MV-4-11 (cell line): ENCODE measurements at places on chromosomes 6 and 20.

DNA sequence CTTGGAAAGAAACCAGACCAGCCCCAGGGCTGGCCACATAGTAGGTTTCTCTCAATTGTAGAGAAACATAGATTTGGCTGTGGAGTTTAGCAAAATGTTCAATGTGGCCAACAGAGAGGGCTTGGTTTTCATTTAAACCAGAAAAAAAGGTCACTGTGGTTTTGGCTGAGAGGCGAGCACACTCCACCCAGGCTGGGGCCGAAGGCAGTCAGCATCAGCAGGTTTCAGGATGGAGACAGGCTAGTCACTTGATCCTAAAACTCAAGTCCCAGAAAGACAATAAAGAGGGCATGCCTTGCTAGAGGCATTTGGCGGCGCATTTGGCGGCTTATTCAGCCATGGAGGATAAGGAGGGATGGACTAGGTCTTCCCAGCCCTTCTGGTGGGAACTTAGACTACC lies 73.1 kb downstream of the PRND start:
- DNase-seq, result no peak

GRCh38 chr6:91669154-91669870 lies 1082.4 kb upstream of the MAP3K7 start:
- DNase-seq, result no peak

- no peak for DNase-seq
Measured at GRCh38 chr6:119264854-119265397, 84.6 kb downstream of the MAN1A1 start.

DNA sequence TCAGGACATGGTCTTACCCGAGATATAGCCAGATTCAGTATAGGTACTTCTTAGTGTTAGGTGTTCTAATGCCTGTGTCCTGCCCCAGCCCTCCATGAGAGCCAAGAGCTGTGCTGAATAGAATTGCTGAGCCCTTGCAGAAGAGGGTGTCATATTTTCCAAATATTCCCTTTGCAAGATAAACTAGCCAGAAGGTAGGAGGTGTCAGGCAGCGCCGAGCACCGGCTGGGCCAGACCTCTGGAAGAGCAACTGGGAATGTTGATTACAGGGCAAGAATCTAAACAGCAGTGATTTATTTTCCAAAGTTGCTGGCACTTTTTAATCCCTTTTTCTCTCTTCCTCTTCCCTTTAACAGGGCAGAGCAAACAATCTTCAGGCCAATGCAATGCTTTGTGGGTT lies 37.1 kb upstream of the EZR start:
- peak; percentile 15 for DNase-seq

GRCh38 chr6:103280417-103280816 lies 1579.3 kb downstream of the HACE1 start:
- DNase-seq, result no peak

DNA sequence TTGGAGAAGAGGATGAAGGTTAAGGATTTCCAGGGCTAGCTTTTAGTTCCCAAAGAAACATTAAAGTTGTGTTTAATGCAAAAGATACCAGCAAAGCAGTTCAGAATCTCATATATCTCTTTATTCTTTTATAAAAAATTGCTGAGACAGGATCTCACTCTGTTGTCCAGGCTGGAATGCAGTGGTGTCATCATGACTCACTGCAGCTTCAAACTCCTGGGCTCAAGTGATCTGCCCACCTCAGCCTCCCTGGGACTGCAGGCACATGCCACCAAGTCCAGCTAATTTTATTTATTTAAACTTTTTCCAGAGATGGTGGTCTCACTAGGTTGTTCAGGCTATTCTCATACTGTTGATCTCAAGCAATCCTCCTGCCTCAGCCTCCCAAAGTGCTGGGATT lies 41.1 kb upstream of the CAP2 start:
- no peak for DNase-seq

DNA sequence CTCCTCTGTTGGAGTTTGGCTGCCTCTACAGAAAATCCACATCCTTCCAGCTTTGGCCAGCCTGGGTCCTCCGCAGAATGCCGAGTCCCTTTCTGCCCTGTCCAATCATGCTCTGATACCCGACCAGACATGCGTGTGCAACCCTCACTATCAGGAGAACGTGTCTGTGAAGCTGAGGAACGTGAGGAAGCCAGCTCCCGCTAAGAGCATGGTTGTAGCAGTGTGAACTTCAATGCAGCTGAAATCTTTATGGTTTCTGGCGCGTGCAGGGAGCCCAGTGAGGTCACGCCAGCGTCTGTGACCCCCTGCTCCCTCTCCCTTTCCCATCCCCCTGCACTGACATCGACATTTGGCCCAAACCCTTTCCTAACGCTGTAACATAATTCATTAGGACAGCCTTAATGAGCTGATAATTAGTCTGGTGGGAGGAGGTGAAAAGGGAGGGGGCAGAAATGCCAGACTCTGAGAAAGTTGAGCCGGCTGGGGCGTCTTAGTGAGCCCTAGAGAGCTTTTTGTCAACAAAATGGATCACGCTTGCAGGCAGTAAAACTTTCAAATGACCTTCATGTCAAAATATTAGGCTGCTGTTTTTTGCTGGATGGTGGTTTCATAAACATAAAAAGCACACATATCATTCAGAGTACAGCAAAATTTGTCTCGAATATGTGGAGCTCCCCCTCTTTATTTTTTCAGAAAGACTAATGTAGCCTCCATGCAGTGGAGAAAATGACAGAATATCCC lies 423.3 kb downstream of the QKI start:
- no peak for DNase-seq

DNA sequence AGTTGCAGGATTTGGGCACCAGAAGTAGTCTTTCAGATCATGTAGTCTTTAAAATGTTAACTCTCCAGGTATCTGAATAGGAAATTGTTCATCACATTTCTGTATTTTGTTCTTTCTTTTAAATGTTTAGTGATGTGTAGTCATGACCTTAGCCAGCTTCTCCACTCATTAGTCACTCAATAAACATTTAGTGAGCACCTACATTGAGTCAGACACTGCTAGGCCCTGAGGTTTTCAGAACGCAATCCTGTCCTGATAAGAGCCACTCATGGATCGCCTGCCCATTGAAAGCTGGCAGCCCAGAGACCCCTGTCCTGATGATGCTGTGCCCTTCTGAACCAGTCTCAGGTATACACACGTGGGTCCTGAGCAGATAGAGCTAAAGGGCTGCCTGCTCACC lies 163.4 kb upstream of the HEY2 start:
- DNase-seq, result no peak

DNA sequence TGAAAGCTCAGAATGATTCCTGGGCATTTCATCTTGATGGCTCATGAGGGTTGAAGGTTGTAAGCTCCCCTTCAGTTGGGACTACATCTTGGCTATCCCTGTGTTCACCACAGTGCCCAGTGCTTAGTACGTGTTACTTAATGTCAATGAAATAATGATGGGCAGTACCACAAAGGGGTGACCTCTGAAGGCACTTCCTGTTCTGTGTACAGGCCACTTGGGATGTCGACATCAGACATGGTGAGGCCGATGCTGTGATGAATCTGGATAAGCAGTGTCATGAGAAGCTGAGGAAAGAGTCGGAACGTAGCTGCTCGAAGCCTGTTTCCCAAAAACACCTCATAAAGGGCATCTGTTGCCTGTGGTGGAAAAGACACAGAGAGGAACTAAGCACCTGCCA lies 27.6 kb upstream of the RBL1 start:
- DNase-seq, result peak; percentile 84

- no peak for DNase-seq
Measured at GRCh38 chr6:142320366-142320765, 18.6 kb downstream of the ADGRG6 start.

DNA sequence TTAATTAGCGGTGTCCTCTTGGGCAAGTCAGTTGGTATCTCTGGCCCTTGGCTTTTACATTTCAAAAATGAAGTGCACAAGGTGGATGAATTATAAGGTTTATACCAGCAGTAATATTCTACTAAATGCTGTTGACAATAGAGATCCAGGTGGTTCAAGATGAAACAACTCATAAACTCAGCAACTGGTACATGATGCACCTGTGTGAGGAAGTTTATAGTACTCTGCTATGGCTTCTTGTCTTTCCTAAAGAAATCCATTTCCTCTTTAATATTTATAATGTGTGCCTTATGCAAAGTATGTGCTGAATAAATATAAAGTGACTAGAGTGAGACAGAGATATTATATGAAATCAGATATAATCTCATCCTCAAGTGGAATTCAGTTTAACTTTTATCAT lies 48.5 kb downstream of the ADGRG6 start:
- DNase-seq, result no peak

- no peak for DNase-seq
Measured at GRCh38 chr20:23407781-23408464, 13.4 kb downstream of the NAPB start.

DNA sequence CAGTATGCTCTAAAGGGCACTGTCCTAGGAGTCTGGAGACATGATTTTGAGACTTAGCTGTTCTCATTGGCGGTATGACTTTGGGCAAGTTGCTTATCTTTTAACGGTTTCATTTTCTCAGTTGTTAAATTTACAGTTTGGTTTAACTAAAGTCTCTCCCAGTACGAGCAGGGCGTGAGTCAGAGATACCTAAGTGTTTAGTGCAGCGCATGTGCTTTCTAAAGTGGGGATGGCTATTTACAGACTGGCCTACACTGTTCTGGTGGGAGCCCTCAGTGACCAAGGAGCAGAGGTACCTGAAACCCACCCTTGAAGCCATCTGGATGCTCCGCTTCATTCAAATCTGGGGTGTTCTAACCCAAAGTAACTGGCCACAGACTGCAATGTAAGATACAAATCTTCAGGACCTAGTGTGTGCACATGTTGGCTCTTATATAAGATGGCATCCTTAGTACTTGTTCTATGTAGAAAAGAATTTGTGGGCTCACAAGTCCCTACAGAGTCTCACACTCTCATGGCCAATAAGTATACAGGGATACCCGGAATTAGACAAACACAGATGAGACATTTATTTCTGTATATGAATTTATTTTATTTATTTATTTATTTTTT lies 10.7 kb downstream of the MSH5 start:
- no peak for DNase-seq

GRCh38 chr20:50567860-50568548 lies 57.8 kb downstream of the PTPN1 start:
- DNase-seq, result no peak

- DNase-seq, result no peak
Measured at GRCh38 chr6:25287941-25288340, 8.8 kb downstream of the CARMIL1 start.

- peak; percentile 40 for DNase-seq
Measured at GRCh38 chr6:157629220-157629619, 193.8 kb upstream of the SNX9 start.

DNA sequence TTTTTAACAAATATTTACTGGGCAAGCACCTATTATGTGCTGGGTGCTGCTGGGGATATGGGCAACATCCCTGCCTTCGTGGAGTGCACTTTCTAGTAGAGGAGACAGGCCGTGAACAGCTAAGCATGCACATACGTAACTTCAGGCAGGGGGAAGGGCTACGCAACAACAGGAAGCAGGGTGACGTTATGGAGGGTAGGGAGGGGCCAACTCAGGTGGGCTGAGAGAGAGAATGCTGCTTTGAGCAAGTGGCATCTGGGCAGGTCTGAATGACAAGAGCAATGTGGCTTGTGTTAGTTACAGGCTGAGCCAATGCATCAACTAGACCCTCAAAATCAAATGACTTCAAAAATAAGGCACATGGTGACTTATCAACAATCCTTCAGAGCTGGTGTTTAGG lies 112.1 kb downstream of the CDC5L start:
- no peak for DNase-seq

- no peak for DNase-seq
Measured at GRCh38 chr6:149233056-149233715, 84.3 kb upstream of the TAB2 start.

GRCh38 chr20:57432862-57433491 lies 41.8 kb downstream of the RBM38 start:
- peak; percentile 98 for DNase-seq

DNA sequence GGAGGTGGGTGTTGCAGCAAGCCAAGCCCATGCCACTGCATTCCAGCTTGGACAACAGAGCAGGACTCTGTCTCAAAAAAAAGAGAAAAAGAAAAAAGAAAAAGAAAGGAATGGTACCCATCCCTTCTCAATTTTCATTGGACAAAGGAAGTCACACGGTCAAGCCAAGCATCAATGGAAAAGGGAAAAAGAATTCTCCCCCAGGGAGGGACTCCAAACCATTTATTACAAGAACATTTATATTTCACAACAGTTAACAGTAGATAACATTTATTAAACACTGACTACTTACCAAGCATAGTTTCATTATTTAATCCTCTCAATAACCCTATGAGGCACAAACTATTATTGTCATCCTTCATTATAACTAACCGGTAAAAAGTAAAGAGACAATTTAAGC lies 6.6 kb upstream of the KIF13A start:
- DNase-seq, result no peak

GRCh38 chr6:127120023-127120786 lies 1.7 kb downstream of the RSPO3 start:
- no peak for DNase-seq

DNA sequence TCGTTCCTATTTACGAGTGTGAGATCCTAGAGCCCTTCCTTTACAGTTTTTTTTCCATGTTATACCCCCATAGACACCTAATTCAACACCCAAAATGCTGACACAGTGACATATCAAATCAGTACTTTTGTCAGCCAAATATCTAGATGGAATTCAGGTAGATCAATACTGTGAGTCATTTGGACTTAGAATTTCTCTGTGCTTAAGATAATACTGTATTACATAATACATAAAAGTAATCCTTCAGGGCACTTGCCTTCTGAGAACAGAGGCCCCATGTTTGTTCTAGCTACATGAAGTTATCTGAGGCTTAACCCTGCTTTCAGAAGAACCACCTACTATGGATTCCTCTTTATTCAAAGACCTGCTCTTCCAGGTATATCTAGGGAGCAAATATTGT lies 623.1 kb downstream of the PHF3 start:
- DNase-seq, result no peak

DNA sequence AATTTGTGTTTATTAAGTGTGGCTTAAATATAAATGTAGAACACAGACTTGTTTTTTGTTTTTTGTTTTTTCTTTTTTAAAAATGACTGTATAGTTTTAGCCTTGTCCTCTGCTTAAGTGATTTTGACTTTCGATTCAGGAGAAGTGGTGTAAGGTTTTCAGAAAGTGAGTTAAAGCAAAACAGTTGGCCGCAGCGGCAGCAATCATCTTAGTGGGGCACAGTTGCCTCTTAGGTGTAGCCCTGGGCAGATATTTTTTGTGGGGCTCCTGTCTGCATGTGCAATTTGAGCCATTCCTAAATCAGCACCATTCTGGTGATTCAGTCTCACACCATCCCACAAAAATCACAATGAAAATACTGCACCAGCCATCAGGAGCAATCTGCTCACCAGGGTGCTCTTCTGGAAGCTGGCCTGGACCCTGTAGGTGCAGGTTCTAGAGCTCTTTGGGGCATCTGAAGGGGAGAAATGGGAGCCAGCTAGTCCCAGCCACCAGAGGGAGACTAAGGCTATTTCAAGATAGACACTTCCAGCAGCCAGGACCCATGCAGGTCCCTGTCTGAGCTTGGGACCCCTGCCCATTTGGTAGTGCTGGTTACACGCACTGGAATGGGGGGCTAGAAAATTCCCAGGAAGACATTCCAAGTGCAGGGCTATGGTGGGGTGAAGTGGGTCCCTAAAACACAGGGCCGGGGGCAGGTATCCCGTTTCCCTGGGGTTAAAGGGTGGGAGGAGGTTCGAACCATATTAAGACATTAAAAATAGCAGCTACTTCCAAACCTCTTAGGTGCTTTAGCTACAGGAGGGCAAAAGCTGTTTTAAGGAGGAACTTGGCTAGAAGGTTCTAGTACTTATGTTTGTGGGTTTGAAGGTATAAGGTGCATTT lies 156.6 kb downstream of the NFATC2 start:
- peak; percentile 17 for DNase-seq

GRCh38 chr6:52610745-52611355 lies 34.0 kb upstream of the TRAM2 start:
- no peak for DNase-seq

GRCh38 chr6:37399795-37400490 lies 33.1 kb upstream of the CMTR1 start:
- no peak for DNase-seq

- no peak for DNase-seq
Measured at GRCh38 chr20:31916708-31917107, 35.1 kb downstream of the PDRG1 start.
